ENCODE measurements at places on chromosomes 1 and 21.

GRCh38 chr1:166920561-166921475, 44.8 kb upstream of the TADA1 start:
- no peak for DNase-seq

DNA sequence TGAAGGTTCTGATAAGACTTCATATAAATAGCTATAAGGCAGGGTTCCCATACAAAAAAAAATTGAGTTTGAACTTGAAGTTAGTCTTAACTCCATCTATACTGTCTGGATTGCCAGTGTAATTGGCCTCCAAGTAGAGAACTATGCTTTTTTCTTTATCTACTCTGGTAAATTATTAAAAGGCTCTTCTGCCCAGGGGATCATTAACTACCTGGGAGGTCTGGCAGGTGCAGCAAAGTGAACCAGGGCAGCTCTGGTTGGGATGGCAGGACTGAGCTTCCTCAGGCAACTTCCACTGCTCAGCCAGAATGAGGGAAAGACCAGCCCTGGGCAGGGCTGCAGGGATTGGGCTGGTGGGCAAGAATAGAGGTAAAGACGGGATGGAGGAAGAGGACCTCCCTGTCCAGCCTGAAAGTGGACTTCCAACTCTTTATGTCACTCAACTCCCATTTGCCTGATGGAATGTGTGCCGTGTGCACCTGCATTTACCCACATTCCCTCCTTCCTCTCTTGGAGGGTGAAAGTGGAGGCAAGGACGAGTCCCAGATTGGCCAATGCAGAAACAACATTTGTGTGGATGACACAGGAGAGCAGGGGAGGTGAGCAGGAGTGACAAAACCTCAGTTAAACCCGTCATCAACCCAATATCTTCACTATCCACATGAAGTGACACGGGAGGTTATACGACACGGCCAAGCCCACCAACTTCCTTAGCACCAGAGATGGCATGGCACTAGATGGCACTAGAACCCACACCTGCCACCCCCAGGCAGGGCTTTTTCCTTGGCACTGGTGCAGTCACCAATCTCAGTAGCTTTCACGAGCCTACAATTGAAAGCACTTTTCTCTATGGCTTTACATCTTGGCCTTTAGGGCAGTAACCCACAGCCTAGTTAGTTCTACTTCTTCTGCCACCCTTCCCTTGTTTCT, 25.2 kb downstream of the CCN1 start:
- DNase-seq = no peak

- no peak for DNase-seq
Measured at GRCh38 chr1:168686666-168687065, 42.3 kb downstream of the DPT start.

DNA sequence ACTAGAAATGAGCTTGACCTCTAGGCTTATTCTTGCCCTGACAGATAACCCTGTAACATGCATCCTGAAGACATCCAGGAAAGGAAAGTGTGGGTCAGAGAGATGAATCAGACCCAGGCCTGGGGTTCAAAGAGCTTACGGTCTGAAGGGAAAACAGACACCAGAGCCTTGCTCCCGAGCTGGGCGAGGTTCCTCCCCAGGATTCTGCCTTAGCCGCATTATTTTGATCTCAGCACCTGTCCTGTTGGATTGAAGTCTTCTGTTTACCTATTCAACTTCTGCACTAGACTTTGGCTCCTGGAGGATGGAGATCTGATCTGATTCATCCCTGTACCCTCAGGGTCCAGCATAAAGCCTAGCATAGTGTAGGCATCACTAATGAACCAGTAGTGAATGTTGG, 1.9 kb downstream of the CYP4B1 start:
- DNase-seq = no peak

DNA sequence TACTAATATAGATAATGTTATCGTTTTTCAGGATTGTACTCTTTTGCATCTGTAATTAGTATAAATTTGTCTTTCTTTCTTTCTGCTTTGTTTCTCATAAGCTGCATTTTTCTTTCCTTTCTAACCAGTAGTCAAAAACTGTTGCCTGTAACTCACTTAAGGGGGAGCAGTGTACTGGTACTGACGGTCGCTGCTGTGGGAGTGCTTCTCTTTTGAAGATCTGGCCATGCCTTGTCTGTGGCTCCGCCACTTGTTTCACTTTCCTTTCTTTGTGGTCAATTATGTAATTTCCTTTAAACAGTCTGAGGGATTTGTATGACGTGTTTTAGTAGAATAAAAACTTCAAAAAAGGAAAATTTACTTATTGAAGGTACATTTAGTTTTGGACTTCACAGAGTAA, 37.0 kb downstream of the MIA3 start:
- no peak for DNase-seq

GRCh38 chr21:33286076-33286475, 19.9 kb downstream of the IL10RB start:
- DNase-seq = no peak

DNA sequence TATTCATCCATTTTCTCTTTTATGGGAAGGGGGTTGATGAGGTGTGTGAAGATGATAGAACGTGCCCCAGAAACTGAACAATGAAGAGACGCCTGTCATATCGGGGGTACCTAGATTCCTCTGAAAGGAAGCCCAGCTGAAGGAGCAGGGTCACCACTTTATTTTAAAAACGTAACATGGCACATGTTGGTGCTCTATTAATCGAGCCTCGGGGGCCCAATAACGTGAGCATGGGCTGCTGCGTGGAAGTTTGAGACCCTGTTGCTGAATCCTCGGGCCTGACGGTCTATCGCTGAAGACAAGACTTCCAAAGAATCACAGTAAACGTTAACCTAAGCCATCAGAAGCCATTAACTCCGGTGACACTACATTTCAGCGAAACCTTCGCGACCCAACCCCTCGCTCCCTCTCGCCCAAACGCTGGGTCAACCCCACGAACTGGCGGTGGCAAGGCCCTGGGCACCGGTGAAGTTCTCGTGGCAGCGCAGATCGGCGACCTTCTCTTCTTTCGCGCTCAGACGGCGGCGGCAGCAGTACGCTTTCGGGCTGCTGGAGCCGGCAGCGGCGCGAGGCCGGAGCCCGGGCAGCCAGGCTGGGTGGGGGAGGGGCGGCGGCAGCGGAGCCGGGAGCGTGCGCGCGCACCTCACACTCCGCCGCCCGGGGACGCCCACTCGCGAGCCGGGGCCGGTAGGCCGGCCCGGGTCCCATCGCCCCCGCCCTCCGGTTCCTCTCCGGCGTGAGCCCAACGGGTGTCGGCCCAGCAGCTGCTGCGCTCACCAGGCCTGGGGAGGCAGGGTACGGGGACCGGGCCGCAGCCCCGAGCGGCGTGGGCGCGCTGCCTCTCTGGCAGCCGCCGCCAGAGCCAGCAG, 838 bp upstream of the MAN1A2 start:
- DNase-seq = peak; percentile 78

GRCh38 chr1:203559523-203559922, 65.6 kb downstream of the OPTC start:
- no peak for DNase-seq

GRCh38 chr1:37473431-37474045, 842 bp upstream of the ZC3H12A start:
- DNase-seq = no peak

DNA sequence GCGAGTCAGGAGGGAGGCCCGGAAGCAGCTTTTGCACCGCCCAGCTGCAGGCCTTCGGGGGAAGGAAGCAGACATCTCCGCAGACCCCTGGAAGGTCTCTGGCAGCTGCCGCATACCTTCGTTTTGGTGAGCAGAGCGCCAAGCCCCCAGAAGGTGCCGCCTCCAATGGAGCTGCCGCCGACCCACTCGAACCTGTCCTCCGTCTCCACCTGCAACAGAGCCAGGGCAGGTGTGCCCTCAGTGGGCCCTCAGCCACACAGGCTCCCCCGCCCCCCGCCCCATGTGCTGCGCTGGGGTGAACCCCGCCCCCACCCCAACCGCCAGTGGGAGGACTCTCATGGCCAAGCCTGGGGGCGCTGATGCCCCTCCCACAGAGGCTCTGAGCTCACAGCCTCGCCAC, 6.2 kb downstream of the PANK4 start:
- no peak for DNase-seq

- no peak for DNase-seq
Measured at GRCh38 chr1:15937706-15938168, 38.2 kb downstream of the ZBTB17 start.

GRCh38 chr1:186502087-186502486, 41.2 kb upstream of the PDC start:
- DNase-seq = no peak

GRCh38 chr1:179208681-179209477, 20.6 kb downstream of the ABL2 start:
- no peak for DNase-seq
